Right renal pelvis (tissue), 4 donors: ENCODE measurements at places on chromosomes 5 and 9. TPM values are rescaled to one million over a fixed set of nuclear protein-coding genes. Genes with fewer than 3 reads are reported as not detected.

Gene EGR1
- polyA plus RNA-seq: 27.2 TPM

Gene CNTFR
- polyA plus RNA-seq: 49.2 TPM

Gene SLCO6A1
- polyA plus RNA-seq: not detected

Gene IFNA21
- not detected for polyA plus RNA-seq

Gene TMC1
- polyA plus RNA-seq: 0.69 TPM

Gene TLR4
- 10.9 TPM for polyA plus RNA-seq

Gene IL13
- polyA plus RNA-seq: 0.14 TPM

DNA sequence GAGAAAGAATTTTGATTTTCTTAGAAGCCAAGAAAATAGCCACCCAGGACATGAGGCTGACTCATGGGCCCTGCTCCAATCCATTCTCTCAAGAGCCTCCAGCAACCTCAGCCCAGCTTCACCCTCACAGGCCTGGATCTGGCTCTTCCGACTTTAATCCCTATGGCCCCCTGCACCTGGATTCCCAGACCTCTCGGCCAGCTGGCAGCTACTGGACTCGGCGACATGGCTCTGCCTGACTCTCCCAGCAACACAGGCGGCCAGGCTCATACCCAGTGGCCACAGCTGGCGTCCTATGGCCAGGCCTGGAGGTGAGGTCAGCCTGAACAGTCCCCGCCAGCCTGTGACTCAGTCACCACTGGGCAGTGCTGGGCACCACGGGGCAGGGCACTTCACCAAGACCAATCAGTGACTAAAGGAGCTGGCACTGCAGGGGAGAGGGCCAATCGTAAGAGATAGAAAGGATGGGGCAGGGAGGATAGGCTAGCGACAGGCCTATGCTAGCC, 6.2 kb upstream of the PDLIM4 start:
- no peak for DNase-seq

GRCh38 chr5:157306692-157307471, 41.0 kb downstream of the CYFIP2 start:
- no peak for DNase-seq

- DNase-seq: no peak
Observed at GRCh38 chr5:86806206-86806605, 188.5 kb downstream of the COX7C start.

DNA sequence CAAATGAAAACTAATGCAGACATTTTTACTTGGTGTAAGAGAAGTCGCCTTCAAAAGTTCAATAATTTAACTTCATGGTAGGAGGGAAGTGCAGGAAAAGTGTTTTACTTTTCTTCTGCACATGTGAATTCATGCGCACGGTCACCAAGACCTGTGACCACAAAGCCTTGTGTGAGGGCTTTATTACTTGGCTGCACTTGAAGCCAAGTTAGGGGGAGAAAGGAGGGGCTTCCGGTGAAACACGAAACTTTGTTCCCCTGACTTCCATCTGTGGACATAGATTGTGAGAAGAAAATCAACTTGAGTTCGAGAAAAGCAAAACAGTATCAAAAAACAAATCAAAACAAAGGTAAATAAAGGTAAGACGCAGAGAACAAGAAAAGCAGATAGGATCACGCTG, 239.9 kb downstream of the ROR2 start:
- DNase-seq: no peak

DNA sequence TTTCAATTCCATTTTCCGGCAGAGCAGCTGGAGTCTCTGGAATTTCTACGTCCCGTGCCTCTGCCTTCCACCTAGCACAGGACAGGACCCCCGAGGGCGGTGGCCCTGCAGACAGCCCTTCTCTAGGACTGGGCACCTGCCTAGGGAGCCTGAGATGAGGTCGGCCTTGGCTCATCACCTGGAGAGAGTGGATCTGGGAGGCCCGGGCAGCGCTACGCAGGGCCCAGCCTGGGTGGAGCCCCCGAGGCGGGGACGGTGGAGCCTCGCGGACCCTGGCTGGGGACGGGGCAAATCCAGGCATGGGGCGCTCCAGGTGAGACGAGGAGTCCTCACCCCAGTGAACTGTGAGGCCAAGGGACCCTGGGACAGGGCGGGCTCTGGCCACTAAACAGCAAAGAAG, 114.5 kb downstream of the MTRR start:
- no peak for DNase-seq

DNA sequence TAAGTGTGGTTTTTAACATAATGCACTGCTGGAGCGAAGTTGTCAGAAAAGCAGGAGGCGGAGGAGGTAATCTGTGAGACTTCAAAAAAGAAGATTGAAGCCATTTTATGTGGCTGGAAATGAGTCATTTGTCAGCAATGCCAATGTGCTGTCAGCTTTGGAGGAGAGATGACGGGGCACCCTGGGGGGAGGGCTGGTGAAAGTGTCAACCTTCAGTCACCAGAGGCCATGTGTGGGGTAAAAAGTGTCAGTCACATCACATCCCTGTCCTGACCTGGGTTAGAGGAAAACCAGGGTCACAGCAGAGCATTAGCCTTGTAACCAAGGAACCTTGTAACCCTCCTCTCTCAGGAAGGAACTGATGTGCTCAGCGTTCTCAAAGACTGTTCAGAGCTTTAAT, 59.1 kb downstream of the TLR4 start:
- no peak for DNase-seq

DNA sequence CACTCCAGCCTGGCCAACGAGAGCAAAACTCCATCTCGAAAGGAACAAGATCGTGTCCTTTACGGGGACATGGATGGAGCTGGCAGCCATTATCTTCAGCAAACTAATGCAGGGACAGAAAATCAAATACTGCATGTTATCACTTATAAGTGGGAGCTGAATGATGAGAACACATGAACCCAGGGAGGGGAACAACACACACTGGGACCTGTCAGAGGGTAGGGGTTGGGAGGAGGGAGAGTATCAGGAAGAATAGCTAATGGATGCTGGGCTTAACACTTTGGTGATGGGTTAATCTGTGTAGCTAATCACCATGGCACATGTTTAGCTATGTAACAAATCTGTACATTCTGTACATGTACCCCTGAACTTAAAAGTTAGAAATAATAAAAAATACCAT, 40.9 kb downstream of the NMUR2 start:
- no peak for DNase-seq

DNA sequence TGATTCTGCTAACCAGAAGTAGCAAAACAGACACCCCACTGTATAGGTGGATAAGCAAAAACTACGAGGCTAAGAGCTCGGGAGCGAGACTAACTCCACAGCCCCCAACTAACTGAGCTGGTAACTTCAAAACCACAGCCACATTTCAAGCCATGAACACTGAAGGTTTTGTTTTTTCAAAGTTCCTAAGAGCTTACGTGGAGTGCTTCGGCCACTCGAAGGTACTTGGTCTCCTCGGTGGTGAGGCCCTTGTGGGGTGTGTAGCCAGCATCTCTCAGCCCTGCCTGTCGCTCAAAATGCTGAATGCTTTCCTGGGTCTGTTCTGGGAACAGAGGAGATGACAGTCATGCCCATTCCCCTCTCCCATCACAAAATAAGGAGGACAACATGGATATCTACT, 11.1 kb downstream of the KIAA1191 start:
- DNase-seq: no peak

DNA sequence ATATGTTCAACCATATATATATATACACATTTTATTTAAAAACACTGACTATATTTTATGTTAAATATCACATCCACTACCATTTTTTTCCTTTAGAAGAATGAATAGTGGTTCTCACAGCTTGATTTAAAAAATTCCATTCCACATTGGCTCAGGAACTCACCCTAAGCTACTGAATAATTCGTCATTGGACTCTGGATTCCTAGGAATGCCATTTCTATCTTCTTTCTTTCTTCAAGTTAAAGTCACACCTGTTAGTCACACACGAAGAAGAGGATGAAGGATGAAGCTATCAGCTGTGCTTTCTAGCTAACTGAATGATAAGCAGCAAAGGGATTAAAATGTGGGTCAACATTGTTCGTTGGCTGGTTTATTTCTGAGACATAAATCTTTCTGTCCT, 7.9 kb downstream of the ELOVL7 start:
- DNase-seq: no peak

DNA sequence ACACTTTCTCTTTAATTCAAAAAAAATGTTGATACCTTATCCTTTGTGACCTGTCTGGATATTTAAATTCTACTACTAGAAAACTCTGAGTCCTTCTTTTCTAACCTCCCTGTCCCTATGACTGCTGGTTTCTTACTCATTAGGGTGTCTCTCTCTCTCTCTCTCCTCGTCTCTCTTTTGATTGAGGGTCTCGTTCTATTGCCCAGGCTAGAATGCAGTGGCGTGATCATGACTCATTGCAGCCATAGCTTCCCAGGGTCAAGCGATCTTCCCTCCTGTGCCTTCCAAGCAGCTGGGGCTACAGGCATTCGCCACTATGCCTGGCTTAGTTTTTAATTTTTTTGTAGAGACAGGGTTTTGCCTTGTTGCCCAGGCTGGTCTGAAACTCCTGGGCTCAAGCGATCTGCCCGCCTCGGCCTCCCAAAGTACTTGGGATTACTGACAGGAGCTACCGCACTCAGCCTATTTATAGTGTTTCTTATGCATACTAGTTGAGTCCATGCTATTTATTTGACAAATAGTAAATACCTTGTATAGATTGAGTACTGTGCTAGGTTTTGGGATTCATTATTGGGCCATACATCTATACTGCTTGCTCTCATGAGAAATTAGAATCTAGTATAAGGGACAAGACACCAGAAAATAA, 61.9 kb downstream of the NSD1 start:
- no peak for DNase-seq

DNA sequence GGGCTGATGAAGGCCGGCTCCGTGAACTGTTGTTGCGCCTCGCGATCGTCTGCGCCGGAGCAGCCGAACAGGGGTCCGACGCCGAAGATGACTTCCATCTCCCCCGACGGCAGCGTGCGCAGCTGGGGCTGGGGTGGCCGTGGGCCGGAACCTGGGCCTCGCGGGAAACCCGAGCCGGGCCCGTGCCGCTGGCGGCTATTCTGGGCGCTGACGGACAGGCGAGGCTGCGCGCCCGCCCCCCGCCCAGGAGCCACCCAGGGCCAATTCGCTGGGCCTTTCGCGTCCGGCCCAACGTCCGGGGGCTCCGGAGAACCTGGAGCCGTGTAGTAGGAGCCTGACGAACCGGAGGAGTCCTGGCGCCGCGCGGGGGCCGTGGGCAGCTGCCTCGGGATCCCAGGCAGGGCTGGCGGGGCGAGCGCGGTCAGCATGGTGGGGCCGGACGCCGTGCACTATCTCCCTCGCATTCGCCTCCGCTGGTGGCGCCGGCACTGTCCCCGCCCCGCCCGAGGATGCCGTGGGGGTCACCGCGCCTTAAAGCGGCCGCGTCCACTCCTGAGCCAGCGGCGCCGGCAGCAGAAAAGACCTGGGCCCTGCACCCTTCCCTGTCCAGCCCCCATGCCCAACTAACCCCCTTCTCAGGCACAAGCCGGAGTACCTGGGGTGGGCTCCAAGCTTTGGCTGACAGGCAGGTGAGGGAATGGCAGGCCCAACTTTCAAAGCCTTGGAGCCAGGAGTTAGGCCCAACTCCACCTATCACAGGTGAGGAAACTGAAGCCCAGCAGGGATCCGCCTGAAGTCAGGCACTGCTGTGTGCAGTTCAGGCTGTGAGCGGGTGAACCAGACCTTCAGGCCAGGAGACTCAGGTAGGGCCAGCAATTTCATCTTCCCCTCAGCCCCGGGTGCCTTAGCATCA, at the start of gene PROB1:
Gene PROB1 (minus strand): TSS at position 451 of the 913 bp plus-strand sequence. CDS start 23 bp downstream, at position 428.
- DNase-seq: no peak

GRCh38 chr5:112270299-112271293, 148.5 kb downstream of the EPB41L4A start:
- no peak for DNase-seq

GRCh38 chr5:175517824-175518450, 39.6 kb downstream of the SFXN1 start:
- no peak for DNase-seq

- DNase-seq: no peak
Observed at GRCh38 chr5:154157483-154158378, 32.8 kb upstream of the GALNT10 start.
